NCI-H146 (cell line): ENCODE measurements at places on chromosomes 6 and 20.

DNA sequence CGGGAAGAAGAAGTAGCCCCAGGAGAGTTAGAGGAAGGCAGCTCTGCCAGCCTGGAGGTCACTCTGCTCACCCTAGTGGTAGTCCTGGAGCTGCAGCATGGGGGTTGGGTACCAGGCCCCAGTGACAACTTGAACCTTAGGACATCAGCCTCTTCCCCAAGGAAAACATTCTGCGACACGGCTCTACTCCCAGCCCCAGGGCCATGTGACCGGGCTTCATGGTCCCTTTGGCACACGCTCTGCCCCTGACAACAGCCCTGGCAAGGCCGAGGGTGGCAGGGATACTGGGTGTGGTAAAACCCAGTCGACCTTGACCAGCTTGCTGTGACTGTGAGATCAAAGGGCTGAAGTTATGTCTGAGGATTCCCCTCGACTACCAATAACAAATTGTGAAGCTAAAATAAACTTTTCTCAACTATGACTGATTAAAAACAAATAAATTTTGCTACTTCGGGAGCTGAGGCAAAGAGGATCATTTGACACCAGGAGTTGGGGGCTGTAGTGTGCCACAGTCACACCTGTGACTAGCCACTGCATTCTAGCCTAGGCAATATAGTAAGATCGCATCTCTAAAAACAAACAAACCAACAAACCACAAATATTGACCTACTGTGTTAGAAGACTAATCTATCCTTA is 24.4 kb upstream of the ARID1B start:
- no peak for DNase-seq

DNA sequence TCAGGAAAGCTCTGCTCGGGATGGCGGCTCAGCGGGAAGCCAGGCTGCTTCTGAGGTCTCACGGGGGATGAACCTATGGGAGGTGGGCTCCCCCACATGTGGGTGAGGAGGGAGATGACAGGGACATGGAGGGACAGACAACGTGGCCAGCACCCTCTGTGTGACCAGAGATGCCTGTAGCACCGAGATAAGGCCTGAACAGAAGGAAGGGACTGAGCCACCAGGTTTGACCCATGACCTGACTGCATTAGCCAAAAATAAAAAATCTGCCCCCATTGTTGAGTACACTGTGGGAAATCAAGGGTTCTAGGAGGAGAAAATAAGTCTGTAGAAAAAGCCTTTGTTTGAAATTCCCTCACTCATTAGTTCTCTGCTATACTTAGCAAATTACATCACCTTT is 105.7 kb downstream of the RNASET2 start:
- no peak for DNase-seq

DNA sequence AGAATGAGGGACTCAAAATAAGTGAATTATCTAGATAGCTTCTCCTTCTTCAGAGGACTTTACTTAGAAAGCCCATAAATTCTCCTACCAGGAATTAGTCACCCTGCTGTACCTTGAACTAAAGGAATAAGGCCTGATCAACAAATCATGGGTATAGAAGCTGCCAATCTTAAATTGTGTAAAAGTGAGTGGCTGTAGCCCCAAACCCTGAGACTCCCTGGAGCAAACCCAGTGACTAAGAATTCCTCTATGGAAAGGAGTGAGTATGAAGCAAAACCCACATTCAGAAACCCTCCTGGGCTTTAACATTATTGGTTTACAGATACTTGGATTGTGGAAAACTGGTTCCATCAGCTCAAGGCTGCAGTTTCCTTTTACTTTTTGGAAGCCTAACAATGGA is 285.8 kb upstream of the TBX18 start:
- DNase-seq: no peak

DNA sequence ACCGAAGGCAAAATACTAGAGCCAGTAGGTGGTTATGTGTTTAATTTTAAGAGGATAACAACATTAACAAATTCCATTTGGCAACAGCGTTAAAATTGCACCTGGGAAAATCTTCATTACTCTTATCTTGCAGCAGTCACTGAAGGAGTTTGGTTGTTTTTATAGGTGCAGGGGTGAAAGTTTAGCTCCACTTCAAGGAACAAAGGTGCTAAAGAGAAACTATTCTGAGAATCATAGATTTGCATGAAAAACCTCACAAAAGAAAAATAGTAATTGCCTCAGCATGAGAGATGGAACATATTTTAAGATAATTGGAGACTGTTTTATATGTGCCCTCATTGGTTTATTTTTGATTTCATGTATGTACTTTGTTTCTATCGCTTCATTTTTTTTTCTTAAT is 444.4 kb downstream of the UTRN start:
- no peak for DNase-seq

- DNase-seq: peak; percentile 57
Observed at GRCh38 chr6:35213824-35214756, at the start of gene SCUBE3. Gene SCUBE3 (plus strand): TSS chr6:35213956. CDS start chr6:35214419, 463 bp downstream.

DNA sequence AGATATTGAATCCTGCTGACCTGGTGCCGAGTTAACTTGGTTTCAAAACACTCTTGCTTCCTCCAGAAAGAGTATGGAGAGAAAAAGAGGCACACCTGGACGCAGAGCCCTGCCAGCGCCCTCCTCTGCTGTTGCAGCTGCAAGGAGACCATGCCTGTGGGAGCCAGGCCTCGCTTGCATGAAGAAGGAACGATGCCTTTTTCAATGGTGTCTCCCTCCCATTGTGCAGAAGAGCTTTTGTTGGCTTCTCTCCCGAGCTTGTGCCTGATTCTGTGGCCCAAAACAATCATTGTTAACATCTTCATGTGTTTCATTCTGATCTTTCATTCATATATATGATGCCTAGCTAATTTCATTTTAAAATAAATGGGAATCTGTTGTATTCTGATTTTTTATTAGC is 98.1 kb downstream of the FAM120B start:
- no peak for DNase-seq
